ENCODE measurements at places on chromosomes 12 and 14. TPM values are rescaled to one million over a fixed set of nuclear protein-coding genes. Genes with fewer than 3 reads are reported as not detected.

DNA sequence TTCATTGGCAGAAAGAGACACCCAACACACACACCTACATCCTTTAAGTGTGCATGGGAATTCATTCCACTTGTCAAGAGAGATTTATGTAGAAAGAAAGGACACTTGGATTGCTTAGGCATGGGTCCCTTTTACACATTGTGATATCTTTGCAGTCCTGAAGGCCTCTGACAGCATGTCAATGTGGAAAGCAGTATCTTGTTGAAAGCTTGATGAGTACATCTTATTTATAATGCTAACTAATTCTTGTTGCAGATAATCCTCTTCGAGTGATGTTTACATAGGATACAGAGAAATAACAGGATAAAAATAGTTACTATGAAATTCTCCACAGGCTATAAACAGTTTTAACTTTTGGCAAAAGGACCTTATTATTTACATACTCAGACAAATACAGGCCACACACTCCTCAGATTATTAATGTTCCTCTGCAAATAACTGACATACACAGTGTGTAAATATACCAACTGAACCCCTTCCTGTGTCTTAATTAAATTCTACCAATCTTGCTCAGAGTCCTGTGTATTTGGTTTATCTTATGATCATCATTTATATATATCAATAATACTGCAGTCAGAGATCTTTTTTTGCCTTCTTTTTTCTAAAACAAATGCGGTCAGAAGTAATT is 111.8 kb upstream of the DIO2 start:
- no peak for DNase-seq

DNA sequence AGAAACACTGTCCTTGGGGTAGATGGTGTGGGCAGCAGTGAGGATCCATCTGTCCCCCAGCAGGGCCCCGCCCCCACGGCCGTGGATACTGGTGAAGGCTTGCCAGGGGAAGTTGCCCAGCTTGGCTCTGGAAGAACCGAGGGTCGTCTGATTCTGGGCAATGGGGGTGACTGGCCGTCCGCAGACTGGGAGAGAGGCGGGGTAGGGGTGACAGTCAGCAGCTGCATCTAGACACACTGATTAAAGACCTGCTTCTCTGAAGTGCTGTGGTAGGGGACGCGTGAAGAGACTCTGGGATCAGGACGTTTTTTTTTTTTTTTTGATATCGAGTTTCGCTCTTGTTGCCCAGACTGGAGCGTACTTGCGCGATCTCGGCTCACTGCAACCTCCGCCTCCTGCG is 4.7 kb upstream of the C1R start:
- DNase-seq = no peak

DNA sequence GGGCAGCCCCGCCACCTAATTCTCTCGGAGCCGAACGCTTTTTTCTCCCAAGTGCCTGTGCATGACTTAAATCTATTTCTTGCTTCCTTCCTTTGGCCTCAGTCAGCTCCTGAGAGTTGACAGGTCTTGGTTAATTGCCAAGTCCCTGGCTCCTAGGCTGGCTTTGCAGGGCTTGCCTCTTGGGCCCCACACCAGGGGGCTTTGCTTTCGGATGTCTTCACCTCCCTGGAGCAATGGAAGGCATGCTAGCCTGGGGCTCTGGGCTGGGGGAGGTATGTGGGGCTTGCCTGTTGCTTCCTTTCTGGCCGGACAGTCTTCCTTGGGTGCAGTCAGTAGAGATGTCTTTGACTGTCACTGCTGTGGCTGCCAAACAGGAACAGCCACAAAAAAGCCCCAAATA is 2.2 kb upstream of the KRT80 start:
- DNase-seq = no peak

- DNase-seq = no peak
Observed at GRCh38 chr12:9027161-9028059, 38.1 kb downstream of the KLRG1 start.

- DNase-seq = no peak
Observed at GRCh38 chr12:46384451-46385309, 12.1 kb upstream of the SLC38A2 start.

DNA sequence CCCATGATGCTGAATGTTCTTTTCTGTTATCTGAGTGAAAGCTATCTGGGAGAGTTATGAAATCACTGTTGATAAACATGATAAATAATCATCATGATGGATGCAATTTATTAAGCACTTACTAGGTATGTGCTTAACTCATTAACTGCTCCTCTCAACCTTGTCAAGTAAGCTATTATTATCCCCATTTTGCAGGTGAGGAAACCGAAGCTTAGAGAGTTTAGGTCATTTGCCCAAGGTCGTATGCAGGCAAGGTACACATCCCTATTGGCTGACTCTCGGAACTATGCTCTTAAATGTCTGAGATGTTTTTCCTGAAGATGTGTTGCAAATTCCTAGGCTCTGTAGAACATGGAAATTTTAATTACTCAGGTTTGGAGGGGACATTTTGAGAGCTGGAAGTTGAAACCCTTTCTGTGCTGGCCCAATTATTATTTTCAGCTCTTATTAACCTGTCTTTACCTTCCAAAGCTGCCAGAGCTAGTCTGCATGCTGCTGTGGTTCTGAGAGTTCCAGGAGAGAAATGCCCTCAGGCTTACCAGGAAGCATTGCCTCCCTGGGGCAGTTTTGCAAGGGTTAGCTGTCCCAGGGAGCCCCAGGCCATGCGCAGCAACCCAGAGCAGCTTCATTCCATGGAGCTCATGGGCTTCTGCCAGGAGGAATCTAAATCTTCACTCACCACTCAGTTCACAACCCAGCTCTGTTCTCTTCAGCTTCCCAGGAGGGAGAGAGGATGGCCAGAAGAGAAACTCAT is 55.6 kb upstream of the OAS1 start:
- DNase-seq = no peak

- no peak for DNase-seq
Observed at GRCh38 chr14:64789696-64790095, 85.5 kb downstream of the PLEKHG3 start.

GRCh38 chr12:104281636-104282035 is 21.9 kb upstream of the EID3 start:
- no peak for DNase-seq

- DNase-seq = no peak
Observed at GRCh38 chr12:47473091-47473490, 232.7 kb downstream of the RPAP3 start.

DNA sequence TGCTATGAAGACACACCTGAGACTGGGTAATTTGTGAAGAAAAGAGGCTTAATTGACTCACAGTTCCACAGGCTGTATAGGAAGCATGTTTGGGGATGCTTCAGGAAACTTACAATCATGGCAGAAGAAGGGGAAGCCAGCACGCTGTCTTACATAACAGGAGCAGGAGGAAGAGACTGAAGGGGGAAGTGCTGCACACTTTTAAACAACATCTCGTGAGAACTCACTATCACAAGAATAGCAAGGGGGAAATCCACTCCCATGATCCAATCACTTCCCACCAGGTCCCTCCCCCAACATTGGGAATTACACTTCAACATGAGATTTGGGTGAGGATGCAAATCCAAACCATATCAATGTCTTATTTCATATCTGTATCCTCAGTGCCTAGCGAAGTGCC is 307.2 kb downstream of the ATP23 start:
- no peak for DNase-seq

GRCh38 chr14:59657769-59658168 is 81.2 kb upstream of the CCDC175 start:
- DNase-seq = no peak

GRCh38 chr14:77260631-77261030 is 10.4 kb downstream of the NGB start:
- no peak for DNase-seq

- peak; percentile 12 for DNase-seq
Observed at GRCh38 chr14:104999361-104999760, 13.8 kb downstream of the CLBA1 start.

- DNase-seq = no peak
Observed at GRCh38 chr12:19755136-19755535, 315.8 kb downstream of the AEBP2 start.

DNA sequence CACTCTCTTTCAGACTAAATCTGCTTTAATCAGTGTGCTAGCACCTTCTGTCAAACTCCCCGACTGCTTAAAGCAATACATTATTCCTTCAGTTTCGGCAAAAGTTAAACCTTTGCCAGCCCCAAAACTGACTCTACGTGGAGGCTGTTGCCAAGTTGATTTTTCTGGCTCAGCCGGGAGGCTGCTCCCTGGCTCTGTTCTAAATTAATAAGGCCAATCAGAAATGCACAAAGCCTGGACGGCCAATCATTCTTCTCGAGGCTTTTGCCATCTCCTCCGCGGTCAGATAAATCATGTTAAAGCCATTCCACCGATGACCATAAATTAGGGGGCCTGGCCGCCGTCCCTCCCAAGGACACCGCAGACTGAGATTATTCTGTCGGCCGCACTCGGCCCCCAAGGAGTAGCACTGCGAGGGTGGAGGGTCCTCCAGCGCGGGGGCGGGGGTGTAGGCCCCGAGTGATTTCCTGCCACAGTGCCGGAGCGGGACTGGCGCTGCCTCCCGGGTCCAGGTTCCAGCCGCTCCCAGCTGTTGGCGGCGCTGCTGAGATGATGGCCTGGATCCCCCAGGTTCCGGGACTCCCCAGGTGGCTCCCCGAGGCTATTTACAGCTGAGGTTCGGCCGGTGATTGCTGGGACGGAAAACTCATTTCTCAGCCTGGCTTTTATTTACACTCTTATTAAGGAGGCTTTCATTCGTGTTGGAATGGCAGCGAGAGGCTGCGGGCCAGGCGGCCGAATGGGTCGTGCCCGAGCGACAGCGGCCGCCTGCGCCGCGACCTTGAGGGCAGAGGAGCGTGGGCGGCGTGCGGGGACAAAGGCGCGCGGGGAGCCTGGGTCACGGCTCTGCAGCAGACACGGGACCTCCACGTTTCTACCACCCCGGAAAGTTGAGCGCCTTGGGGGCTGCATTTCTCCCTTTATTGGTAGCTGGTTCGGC is 165.1 kb downstream of the MON2 start:
- DNase-seq = peak; percentile 81

DNA sequence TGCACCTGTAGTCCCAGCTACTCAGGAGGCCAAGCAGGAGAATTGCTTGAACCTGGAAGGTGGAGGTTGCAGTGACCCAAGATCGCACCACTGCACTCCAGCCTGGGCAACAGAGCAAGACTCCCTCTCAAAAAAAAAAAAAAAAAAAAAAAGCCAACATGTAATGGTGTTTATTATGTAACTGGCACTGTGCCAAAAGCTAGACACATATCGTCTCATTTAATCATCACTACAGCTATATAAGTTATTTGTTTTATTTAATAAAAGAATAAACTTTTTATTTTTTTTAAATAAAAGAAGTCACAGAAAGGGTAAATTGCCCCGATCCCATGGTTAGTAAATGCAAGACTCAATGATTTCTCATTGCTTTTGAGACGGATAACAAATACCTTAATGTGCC is 76.9 kb downstream of the PTCSC3 start:
- no peak for DNase-seq

- no peak for DNase-seq
Observed at GRCh38 chr14:90624732-90625400, 191.4 kb downstream of the TTC7B start.

The NRDE2 gene
- 11.8 TPM for total RNA-seq

The TPH2 gene
- total RNA-seq = not detected

The LRRC10 gene
- total RNA-seq = 50.8 TPM

The SLC35F4 gene
- not detected for total RNA-seq

The USP15 gene
- total RNA-seq = 53.5 TPM

The ATP23 gene
- 8.3 TPM for total RNA-seq

The TMTC2 gene
- 4.7 TPM for total RNA-seq

The CORO1C gene
- total RNA-seq = 68.0 TPM

The KCNC2 gene
- total RNA-seq = not detected

The SETD1B gene
- 9.0 TPM for total RNA-seq

The TAS2R14 gene
- 0.45 TPM for total RNA-seq

The LRRK2 gene
- total RNA-seq = 7.3 TPM

The ATL1 gene
- total RNA-seq = 1.0 TPM

The FITM1 gene
- 140 TPM for total RNA-seq

The GPX2 gene
- total RNA-seq = not detected

Data from left ventricle myocardium superior (tissue), 1 donor.